Hindlimb muscle (tissue), 1 donor: ENCODE measurements at places on chromosomes 6 and 20.

- DNase-seq, result no peak
Observed at GRCh38 chr20:51492167-51493092, 50.1 kb downstream of the NFATC2 start.

GRCh38 chr20:62064770-62065673 lies 659 bp downstream of the TAF4 start:
- no peak for DNase-seq

GRCh38 chr20:37981568-37981967 lies 51.7 kb downstream of the TTI1 start:
- DNase-seq, result no peak

DNA sequence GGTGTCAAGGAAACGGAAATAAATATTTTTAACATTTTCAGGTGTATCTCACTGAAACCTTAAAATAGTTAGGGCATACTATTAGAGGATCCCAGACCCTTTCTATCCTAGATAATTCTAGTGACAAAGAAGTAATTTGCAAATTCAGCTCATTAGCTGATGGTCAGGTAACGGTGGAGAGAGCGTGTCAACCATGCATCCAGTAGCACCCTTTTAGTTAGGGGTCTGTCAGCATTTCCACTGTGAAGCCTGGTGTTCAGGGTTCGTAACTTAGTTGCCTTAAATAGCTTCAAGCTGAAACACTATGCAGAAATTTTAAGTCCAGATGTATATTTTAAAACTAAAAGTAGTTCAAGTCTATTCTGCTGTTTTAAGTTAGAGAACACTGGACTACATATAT lies 48.5 kb upstream of the SUPT3H start:
- no peak for DNase-seq

- DNase-seq, result no peak
Observed at GRCh38 chr20:59624401-59624800, 20.1 kb downstream of the PHACTR3 start.

DNA sequence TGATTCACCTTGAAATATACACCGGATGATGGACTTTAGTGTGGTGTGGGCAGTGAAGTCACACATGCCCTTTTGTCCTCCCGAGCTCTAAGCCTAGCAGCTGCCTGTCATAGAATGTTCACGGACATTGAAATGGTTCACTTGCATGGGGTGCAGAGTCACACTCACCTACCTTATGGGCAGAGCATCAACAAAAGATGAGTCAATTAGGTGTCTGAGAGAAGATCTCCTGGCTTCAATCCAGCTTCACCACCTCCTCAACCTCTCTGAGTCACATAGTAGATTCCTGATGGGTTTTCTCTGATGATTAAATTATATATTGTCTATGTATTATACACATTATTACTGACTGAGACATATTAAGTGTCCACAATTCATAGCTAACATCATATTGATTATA lies 48.1 kb upstream of the HLA-E start:
- DNase-seq, result no peak

DNA sequence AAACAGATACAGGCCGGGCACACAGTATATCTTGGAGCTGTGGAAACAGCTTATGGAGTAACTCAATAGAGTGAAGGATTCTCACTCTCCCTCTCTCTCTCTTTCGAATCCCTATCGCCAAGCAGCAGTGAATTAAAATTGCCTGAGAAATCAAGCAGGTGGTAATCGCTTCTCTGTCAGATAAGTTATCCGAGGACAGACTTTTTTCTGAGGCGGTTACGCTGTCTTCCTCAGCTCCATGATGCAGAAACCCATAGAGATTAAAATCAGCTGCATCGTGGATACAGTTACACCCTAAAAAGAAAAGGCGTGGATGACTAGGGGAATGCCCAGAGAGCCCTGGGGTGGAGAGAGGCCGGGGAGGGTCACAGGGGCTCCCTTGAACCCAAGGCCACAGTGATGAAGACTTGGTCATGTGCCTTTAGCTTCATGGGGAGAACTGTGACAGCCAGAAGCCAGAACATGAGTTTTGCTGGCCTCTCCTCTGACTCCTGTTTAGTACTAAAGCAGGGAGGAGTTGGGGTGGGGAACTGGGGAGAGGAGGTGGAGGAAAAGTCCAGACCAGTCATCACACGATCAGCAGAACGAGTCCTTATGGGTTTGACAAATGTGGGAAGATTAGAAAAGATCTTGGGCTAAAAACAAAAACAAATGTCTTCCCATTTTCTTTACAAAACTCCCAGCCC lies 138.8 kb upstream of the JARID2 start:
- no peak for DNase-seq

DNA sequence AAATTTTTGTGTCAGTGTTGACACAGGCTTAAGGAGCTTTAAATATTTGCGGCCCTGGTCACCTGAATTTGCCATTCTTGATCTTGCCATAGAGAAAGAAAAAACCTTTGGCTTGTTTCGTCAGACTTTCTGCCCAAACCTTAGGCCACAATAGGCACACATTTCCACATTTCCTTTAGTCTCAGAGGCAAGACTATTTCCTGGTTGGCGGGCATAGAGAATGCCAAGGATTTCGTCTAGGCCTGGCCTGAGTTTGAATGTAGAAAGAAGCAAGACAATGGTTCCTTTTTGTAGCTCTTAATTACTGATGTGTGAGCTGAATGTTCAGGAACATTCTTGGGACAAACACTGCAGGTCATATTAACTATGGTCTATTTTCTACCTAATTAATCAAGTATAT lies 108.1 kb downstream of the TRMT11 start:
- no peak for DNase-seq

DNA sequence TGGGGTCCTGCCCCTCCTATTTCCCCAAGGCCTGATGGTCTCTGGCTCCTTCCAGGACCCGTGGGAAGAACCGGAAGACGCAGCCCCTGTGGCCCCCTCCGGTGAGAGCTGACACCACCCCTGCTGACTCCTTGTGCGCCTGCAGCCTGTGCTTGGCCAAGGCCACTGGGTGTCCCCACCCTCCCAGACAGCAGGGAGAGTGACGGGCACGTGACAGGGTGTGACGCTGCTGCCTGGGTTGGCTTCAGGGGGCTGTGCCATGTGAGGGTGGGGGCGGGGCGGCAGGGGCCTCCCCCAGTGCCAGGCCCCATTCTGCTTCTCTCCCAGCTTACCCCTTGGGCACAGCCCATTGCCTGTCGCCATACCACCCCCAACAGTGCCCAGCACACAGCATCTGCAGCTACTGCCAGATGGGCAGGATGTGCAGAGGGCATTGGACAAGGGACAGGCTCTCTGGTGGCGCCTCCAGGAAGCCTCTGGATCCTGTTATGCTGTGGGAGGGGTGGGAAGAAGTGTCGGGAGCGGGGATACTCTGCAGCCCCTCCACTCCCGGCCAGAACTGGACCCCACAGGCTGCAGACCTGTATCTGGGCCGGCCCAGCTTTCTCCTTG lies 2.9 kb downstream of the BIRC7 start:
- no peak for DNase-seq

DNA sequence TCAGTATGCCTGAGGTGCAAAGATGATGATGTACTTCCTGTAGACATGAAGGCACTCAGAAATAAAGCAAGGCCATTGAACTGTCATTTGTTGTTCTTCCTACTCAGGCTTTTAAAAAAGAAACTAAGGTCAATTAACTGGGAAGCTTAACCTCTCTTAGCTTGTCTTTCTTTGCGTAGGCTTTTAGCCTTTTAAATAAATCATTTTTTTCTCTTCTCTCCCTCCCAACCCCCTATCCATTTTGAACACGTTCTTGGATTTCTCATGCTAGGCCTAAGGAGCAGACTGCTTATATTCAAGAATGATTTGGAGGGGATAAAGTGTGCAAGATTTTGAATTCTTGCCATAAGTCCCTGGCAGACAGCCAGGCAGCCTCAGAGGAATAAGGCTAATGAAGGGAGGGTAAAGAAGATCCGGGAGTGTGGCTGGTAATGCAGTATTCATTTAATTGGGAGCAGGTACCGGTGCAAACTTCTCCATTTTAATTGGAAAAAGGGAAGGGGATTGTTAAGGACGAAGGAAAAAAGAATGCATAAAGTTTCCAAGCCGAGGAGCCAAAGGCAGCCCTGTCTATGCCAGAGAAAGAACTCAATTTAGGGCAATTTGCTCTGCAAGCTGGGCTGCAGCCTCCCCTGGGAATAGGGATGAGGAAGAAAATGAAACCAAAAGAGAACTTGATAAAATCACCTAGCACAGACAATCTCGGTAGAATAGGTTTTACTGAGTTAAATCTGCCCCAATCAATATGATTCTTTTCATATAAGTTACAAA lies 343.8 kb upstream of the MMS22L start:
- DNase-seq, result peak; percentile 10

- no peak for DNase-seq
Observed at GRCh38 chr6:106119546-106119945, 33.4 kb downstream of the PRDM1 start.

GRCh38 chr20:63205896-63206295 lies 10.0 kb downstream of the YTHDF1 start:
- DNase-seq, result no peak

DNA sequence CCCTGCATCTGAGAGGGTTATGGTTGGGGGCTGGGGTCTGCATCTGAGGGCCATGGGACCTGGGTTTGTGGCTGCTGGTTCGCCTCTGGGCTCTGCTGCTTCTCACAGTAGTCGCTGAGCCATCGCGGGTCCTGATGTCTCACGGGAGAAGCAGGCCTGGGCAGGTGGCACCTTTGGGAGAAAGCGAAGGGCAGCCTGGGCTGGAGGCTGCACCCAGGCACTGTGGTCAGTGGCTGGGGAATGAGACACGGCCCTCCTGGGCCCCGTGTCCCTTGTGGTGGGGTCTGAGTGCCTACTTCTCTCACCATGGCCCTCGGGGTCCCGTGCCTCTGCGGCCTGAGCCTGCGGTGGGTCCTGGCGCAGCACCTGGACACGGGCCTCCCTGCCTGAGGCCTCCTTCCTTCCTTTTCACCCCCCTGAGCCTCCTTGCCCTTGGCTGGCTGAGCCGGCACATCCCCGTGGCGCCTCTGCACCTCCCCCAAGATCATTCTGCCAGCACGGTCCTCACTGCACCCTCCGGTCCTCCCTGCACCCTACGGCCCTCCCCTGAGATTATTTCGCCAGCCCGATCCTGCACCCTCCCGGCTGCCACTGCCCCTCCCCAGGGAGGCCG lies 206.0 kb downstream of the ERMARD start:
- no peak for DNase-seq

DNA sequence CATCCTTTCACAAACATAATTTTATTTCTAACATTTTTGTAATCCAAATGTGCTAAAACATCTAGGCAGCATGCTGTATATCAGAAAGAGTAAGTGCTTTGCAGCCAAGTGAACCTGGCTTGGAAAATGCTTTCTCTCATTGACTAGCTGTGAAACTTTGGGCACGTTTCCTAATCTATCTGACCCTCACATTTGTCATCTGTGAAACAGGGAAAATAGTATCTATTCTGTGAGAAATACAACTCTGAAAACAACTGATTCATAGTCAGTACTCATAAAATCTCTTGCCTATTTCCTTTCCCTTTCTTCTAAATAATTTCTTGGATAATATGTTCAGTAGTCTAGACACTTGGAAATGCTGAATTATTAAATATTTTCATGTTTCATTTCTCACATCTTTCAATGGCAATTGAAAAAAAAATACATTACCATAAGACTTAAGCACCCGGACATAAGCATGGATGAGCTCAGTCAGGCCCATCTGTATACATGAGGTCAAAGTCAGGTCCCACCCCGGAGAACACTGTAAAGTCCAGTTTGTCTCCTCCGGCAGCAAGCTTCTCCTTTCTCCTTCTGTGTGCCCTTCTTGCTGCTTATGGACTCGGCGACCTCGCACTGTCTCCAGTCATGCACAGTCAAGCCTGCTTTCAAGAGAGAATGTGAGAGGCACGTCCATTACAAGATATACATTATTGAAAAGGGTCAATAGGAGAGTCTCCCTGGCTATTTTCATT lies 455.0 kb upstream of the SOX4 start:
- DNase-seq, result peak; percentile 24

DNA sequence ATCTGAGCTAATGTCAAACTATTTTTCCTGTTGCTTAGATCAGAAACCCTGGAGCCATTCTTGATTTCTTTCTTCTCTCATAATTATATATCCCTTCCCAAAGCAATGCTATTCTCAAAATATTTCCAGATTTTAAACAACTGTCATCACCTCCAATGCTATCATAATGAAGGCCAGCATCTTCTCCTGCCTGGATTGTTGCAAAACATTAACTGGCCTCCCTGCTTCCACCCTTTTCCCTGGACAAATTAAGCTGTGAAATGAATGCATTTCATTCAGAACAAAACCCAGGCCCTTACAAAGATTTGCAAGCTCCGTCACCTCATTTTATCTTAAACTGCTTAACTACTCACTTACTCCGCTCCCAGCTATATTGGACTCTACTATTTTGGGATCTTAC lies 535.3 kb upstream of the HS3ST5 start:
- DNase-seq, result no peak

DNA sequence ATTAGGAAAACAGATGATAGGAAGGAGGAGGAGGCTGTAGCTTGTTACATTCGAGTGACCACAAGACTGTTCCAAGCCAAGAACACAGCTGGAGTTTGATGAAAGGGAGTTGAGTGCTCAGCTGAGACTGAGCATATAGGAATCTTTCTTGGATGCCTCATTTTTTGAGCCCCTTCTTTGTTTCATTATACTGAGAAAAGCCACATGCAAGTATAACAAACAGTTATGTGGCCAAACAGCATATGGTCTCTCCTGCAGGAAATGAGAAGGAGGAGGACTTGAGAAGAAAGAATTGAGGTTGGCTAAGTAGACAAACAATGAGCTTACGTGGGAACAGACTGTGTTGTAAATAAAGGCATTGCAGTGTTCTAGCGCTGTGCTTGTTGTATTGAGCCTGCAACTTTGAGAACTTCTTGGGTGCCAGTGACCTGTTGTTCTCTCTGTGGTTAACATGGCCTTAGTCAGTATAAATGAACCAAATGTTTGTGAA lies 78.3 kb downstream of the AKAP7 start:
- DNase-seq, result peak; percentile 76

GRCh38 chr6:152651986-152652385 lies 14.8 kb upstream of the SYNE1 start:
- DNase-seq, result no peak

GRCh38 chr20:50453533-50454244 lies 56.5 kb upstream of the PTPN1 start:
- DNase-seq, result no peak

DNA sequence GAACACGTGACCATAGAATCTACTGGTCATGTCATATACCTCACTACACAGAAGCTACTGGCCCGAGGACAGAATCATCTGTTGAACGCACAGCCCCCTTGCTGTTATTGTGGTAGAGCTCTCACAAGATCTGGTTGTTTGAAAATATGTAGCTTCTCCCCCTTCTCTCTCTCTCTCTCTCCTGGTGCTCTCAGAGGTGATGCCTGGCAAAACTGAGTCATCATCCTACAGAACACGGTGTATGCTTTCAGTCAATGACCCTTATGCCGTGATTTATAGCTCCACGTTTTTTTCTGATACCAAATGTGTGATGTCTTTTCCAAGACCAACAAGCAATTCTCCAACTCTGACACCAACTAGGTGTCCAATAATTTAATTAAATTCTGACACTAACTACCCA lies 13.0 kb upstream of the RBM24 start:
- no peak for DNase-seq

DNA sequence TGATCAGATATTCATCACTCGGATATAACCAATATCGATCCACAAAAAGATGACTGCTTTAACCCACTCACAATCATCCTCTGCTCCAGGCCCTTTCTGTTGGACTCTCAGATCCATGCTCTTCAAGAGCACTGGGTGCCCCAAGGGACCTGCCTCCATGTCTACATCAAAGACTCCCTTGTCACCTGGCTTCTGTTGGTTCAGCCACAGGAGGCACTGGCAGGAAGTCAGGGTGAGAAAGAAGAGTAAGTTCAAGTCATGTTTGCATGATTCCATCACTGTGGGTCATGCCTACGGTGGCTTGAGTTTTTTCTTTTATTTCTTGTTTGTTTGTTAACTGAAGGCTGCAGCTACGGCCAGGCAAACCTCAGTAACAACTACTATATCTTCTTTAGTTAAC lies 243.3 kb downstream of the ADGRG6 start:
- DNase-seq, result no peak
